Kidney tubule cell (primary cell): ENCODE measurements at places on chromosomes 13 and 19.

DNA sequence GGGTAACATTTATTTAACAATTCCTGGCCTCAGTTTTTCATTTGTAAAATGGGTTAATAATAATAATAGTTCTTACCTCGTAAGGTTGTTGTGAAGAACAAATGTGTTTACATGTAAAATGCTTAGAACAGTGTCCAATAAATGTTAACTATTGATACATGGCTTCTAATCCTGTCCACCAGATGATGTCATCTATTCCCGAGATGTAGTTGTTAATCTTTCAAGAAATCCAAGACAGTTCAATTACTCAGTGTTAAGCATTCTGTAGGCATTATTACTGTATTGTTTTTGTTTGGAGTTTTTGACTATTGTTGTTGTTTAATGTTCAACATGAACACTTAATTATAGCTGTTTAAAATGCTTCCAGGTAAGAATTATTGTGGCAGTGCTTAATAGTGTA, 131.0 kb upstream of the FNDC3A start:
- DNase-seq: no peak

DNA sequence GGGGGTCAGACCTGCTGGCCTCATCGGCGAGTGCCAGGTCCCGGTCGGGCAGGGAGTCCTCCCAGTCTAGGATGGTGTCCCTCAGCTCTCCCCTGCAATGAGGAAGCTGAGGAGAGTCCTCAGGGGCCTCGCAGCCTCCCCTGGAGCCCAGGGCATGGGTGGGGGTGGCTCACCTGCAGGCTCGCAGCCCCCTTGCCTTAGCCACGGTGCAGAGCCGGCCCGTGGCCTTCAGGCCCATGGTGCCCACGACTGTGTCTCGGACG, 6.8 kb downstream of the SIRT6 start:
- DNase-seq: no peak

- no peak for DNase-seq
These were observed 306 bp downstream of the ZNF540 start for GRCh38 chr19:37594982-37595382.

DNA sequence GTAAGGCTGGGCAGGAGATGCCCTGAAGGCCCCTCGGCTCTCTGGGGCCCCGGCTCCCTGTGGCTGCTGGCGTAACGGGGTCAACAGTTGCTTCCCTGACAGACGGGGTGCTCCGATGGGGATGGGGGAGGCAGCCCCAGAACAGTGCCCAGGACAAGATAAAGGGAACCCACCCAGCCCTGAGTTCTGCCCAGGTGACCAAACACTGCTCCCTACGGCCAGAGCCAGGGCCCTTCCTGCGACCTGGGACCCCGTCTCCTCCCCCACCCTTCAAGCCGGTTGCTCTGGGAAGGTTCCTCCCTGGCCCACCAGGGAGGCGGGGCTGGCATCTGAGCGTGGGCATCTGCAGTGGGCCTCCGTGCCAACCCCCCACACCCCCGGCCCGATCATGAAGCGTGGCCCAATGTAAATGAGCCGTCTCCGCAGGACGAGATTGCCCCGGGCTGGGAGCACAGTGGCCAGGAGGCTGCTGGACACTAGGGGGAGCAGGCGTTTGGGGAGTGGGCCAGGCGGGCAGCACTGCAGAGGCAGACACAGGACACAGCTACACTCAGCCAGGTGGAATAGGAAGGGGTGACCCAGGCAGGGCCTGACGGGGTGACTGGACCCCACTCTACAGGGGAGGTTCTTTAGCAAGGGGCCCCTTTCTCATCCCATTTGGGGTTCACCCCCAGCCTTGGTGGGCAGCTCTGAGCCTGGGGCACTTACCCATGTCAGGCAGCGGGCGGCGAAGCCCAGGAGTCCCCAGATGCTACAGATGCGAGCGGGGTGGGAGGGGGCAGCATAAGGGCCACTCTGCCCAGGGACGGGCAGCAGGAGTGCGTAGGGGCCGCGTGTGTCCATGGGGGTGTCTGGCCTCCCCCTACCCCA, 1.2 kb upstream of the NKPD1 start:
- peak; percentile 39 for DNase-seq
